ENCODE measurements at places on chromosomes 13 and 19.
A peak's percentile ranks its signal among the peaks of the same experiment; 100 is the strongest.

DNA sequence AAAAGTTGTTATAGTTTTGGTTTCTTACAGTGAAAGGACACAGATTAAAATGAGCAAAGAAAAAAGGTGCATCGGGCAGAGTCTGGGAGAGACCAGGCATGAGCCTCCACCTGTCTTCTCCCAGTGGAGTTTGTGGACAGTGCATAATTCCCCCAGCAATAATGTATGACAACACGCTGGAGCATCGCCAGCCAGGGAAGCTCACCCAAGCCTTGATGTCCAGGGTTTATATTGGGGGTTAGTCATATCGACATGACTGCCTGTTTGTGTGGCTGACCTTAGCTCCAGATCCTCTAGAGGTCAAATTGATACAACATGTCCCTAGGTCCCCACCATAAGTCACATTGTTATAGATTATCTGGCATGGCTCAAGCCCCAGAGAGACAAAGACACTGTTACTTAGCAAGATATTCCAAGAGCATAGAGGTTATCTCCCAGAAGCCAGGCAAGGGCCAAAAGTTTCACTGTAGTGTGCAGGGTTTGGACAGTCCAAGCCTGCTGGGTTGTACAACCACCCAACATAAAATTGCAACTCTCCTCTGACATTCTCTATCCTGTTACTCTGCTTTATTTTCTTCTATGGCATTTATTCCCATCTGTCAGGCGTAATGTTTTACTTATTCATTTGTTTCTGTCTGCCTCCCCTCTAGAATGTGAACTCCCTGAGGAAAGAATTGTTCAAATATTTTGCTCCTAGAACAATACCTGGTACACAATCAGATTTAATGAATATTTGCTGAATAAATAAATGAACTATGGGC, 5.6 kb upstream of the KLK13 start:
- no peak for DNase-seq

DNA sequence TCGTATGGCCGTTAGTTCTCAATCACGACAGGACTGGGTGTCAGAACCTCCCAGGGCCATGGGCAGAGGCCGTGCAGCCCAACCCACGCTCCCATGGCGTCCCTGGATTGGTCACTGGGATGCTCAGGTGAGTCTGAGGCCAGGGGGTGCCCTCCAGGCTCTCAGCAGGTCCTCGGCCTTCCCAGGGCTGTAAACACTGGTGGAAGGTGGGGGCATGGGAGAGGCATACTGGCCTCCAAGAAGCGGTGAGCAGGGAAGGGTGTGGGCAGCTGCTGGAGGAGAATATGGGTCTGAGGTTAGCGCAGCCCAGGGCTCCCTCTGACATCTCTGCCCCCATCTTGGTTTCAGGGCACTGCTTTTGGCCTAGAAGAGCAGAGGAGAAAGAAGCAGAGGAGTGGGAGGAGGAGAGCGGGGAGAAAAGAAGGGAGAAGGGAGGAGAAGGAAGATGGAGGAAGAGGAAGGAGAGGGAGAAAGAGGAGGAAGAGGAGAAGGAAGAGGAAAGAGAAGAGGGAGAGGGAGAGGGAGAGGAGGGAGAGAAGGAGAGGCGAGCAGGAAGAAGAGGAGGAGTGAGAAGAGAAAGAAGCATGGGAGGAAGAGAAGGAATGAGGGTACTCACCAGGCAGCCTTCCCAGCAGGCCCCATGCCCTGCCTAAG, 62.3 kb downstream of the CEBPG start:
- no peak for DNase-seq

DNA sequence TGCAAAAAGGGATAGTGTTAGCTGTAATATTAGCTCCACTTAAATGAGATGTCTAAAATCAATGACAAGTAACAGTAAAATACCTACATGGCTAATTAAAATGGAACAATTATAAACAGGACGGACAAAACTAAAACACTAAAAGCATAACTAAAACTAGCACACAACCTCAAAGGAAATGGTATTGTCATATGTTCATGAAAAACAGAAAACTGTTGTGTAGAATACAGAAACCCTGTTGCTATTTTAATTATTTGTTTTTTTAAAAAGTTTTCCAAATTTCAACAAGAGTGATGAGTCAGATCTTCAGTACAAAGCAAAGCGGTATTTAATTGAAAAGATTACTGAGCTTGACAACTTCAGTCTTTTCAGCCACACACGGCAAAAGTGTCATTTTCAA, 4.2 kb downstream of the RCBTB2 start:
- DNase-seq = no peak

- no peak for DNase-seq
Observed at GRCh38 chr13:48192411-48192935, 40.5 kb upstream of the ITM2B start.

- DNase-seq = peak; percentile 12
Observed at GRCh38 chr13:36282821-36283432, 14.7 kb downstream of the CCDC169 start.

DNA sequence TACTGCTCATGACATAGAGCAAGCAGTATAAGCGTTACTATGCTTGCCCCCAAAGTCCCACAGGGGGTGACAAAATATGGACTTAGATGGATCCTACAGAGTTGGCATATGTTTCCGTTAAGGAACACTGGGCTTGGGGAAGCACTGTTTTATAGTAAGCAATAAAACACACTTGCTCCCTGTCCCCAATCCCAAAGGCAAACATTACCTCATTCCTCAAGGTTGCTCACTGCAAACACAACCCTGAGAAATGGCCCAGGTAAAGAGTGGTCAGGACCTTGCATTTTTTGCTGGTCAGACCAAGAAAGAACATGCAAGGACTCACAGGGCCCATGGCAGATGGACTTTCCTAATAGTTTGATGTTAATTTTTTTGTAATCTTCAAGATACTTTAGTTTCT, 32.3 kb downstream of the UGGT2 start:
- no peak for DNase-seq

- no peak for DNase-seq
Observed at GRCh38 chr13:101416181-101417042, at the start of gene NALCN. Gene NALCN (minus strand): TSS chr13:101416508. CDS start chr13:101399126, 17,382 bp downstream.

DNA sequence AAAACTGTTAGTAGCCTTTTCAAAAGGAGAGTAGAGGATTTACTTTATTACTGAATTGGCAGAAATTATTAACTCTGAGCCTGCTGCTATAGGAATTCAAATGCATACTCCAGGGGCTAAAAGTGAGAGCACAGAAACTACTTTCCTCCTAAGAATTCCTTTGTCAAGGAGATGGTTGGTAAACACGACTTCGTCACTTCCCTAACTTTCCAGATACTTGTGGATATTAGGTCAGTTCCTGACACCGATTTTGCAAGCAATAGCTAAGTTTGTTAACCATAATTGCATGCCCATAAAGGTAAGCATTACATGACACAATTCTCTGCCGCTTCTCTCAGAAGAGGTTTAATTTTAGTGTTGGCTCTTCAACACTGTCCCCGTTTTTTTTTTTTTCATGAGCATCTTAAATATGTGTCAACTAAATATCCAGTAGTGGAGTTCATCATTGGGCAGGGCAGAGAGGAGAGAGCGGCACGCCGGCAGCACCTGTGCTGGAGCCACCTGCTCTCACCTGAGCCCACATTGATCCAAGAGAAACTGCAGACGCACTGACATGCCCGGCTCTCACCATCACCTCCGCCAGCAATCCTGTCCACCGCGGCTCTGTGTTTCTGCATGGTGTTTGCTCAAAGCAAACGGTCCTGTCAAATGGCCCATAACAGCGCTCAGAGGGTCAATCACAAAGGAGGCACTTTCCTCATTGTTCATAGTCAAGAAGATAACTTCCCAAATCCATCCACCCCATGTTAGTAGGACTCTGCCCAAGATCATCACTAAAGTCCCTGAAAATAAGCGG, 2.6 kb downstream of the MED26 start:
- DNase-seq = no peak

- DNase-seq = no peak
Observed at GRCh38 chr13:48923376-48923775, 52.3 kb upstream of the FNDC3A start.

All from fibroblast of skin of left biceps (primary cell).